ENCODE measurements at places on chromosomes 3 and 15. TPM values are rescaled to one million over a fixed set of nuclear protein-coding genes. Genes with fewer than 3 reads are reported as not detected.

DNA sequence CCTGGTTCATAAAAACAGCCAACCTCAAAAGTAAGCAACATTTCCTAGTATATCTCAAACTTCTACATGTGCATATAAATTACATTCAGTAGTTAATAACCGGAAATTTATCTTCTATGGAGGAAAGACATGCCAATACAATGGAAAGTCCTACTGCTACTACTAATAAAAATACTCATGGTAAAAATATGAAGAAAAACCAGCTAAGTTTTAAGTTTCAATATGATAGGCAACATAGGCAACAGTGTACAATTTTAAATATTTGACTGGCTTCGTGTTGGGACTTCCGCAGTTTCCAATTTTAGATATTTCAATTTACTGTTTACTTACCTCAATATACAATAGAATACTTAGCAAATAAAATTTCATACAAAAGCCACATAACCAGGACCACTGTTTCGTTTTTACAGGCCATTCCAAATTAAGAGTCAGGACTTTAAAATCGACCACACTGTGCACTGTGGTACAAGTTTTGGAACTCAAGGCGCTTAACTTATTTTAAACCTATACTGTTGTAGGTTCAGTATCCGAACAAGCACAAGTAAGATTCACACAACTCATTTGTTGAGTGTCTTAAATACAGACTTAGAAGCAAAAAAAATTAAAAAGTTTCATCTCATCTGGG is 2.9 kb downstream of the NAA50 start:
- DNase-seq: no peak

Gene CCDC191
- 1.8 TPM for total RNA-seq

- no peak for DNase-seq
Observed at GRCh38 chr15:90819390-90819789, 49.0 kb upstream of the FURIN start.

DNA sequence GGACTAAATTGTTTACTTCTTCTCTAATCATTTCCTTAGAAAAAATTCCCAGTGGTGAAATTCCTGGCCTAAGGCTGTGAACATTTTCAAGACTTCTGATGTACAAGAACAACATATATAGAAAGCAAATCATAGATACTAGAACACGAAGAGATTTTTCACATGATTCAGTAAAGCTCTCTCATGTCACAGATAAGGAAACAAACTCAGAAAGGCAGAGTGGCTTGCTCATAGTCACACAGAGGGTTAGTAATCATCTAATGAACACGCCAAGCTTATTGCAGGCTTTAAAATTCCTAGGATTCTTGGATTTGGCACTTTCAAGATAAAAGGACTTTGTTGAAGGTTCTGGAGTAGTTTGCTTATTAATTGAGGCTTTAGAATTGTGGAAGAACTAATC is 26.2 kb downstream of the CRTAP start:
- peak; percentile 72 for DNase-seq

DNA sequence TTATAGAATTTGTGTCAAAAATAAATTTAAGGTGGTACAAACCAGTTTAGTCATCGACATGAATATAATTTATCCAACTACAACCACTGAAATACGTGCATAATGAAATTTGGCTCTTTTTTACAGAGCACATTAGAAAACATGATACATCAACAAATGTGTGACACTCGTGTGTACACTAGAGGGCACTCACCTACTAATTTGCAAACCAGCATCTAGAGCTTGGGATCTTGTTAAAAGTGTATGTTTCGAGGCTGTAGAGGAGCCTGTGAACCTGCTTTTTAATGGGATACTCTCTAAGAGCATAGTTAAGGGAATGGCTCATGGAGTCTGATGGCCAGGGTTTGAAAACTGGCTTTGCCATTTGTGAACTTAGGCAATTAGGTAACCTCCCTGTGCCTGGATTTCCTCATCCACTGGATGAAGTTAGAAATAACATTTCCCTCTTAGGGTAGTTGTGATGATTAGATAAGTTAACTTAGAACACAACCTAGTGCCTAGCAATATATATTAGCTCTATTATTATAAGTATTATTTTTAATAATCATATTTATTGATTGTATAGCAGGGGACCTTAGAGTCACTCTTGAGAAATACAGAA is 8.8 kb upstream of the CPOX start:
- peak; percentile 66 for DNase-seq

Gene CFAP44
- 1.5 TPM for total RNA-seq

GRCh38 chr15:33559207-33559890 is 248.6 kb downstream of the RYR3 start:
- DNase-seq: no peak

GRCh38 chr15:28105793-28106192 is 6.7 kb upstream of the OCA2 start:
- DNase-seq: no peak

DNA sequence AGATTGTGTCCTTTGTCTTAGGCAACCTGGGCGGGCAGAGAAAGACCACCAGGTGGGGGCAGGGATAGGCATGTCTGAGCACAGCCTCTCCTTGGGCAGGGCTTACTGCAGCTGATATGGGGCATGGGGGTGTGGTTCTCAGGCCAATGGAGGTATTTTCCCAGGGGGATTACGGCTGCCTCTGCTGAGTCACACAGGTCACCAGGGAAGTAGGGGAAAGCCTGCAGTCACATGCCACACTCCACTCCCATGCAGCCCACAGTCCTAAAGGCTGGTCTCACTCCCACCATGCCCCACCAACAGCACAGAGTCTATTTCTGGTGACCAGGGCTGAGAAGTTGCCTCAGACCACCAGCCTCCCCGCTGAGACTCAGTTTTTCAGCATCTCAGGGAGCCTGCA is 466.4 kb downstream of the DIPK2A start:
- DNase-seq: no peak

Gene LRRIQ4
- under 0.01 TPM for total RNA-seq

Gene FAM174B
- total RNA-seq: 1.0 TPM

Gene THPO
- 0.51 TPM for total RNA-seq

DNA sequence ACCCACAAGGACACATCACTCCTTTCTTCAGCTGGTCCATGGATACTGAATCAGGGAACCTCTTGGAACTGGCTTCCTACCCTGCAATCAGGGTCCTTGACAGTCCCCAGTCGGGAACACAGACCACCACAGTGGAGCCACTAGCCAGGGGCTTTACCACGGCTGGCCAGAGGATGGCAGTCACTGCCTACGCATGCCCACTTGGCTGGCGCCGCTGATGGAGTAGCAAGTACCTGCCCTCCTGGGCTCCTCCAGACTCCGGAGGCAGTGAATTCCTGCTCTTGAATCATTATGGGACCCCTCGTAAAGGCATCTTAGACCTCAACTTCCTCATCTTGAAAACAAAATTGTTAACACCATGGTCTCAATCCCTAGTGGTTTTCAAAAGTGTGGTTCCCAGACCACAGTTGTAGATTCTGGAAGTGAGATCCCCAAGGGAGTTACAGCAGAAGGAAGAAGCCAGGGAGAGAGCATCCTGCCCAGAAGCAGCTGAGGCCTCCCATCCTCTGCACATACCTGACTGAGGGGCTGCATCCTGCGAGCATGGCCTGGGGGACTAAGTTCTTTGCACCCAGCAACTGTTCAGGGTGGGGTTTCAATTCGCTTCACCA is 9.1 kb upstream of the SKIC8 start:
- DNase-seq: peak; percentile 59

Gene DNAJA4
- 7.9 TPM for total RNA-seq

Gene GOLGA8J
- total RNA-seq: not detected

- no peak for DNase-seq
Observed at GRCh38 chr3:116340680-116341216, 104.5 kb downstream of the LSAMP start.

Gene COPB2
- 293 TPM for total RNA-seq

DNA sequence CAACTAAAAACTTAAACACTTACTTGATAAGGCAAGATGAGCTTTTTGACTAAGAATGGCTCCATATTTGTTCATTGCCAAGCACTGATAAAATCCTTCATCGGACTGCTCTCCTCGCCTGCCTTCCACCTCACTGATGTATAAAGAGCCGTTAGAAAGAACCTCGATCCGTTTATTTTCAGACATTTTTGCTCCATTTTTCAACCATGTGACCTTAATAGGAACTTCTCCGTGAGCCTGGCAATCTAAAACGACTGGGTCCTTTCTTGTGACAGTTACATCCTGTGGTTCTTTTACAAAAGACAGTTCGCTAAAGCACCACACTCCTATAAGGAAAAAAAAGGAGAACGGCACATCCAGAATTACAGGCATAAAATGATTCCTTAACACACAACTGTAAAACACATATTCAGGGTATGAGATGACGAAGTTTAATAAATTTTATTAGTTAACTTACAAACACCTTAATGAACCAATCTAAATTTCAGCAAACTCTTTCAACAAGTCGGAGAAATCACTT is 2.5 kb downstream of the PRTG start:
- DNase-seq: no peak

- DNase-seq: no peak
Observed at GRCh38 chr15:53203454-53203853, 413.3 kb upstream of the ONECUT1 start.

GRCh38 chr3:176469694-176470205 is 727.5 kb downstream of the TBL1XR1 start:
- peak; percentile 71 for DNase-seq

DNA sequence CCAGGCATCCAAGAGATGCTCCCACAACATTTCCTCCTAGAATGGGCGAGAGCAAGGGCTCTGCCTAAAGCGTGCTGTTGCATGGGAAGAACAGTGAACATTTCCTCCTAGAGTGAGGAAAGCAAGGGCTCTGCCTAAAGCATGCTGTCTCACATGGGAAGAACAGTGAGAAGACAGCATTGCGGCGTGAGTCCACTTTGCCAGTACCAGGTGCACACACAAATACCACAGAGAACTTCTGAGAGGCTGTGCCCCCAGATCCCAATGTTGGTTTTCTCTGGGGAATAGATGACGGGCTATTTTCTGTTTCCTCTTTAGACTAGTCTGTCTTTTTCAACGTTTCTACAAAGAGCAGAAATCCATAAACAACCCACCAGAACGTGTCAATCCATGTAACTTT is 142.9 kb downstream of the LRRK1 start:
- DNase-seq: no peak

Gene NANOGP8
- total RNA-seq: not detected

- no peak for DNase-seq
Observed at GRCh38 chr3:140128631-140129030, 193.6 kb downstream of the CLSTN2 start.

- no peak for DNase-seq
Observed at GRCh38 chr3:191301017-191301416, 28.2 kb upstream of the CCDC50 start.

DNA sequence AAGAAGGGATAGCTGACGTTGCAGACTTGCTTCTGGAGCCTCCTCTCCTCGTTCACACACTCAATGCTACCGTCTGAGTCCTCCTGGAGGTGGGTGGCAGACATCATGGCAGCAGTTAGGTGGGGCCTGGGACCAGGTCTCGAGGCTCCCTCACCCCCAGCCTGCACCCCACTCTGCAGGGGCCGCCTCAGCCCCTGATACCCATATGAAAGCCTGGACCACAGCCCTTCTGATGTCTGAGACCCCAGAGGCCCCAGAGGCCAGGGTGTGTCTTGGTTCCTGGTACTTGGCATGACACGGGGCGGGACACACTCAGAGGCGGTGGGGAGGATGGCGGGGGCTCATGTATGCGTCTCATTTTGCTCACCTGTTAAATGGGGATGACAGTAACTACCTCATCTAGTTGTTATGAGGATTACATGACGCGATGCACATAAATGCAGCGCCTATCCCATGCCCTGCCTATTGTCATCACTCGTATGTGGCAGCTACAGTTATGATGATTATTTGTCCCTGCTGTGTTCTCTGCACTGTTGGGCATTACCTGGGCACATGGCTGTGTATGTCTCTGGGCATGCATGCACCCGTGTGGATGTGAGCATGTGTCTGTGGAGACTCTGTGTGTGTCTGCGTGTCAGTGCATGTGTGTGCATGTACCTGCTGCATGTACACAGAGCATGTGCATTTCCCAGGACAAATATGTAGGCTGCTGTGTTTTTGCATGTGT is 39.9 kb downstream of the FEM1B start:
- DNase-seq: no peak

- DNase-seq: no peak
Observed at GRCh38 chr3:31858439-31858838, 122.6 kb downstream of the OSBPL10 start.

GRCh38 chr15:94300612-94301011 is 69.3 kb downstream of the MCTP2 start:
- DNase-seq: no peak

- no peak for DNase-seq
Observed at GRCh38 chr3:195025056-195025883, 245.7 kb downstream of the XXYLT1 start.

DNA sequence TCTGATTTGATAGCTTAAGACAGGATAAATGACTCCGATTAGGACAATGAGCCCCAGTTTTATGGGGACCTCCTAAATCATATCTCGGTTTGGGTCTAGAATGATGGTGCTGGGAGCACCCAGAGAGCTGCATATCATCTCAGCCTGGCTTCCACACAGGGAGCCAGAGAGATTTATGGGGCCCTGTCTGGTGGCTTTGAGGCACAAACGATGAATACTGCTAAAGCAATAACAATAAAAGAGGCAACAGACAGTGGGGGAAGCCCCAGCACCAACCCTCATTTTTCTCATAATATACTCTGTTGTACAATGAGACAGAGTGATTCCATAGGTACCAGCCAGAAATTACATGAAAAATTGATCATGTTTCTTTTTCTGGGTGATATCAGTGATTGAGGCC is 889.0 kb upstream of the CFAP20DC start:
- no peak for DNase-seq

Gene TJP1
- 53.7 TPM for total RNA-seq

Data from fibroblast of lung (primary cell).